ENCODE measurements at places on chromosomes 6 and 20. TPM values are rescaled to one million over a fixed set of nuclear protein-coding genes. Genes with fewer than 3 reads are reported as not detected.

DNA sequence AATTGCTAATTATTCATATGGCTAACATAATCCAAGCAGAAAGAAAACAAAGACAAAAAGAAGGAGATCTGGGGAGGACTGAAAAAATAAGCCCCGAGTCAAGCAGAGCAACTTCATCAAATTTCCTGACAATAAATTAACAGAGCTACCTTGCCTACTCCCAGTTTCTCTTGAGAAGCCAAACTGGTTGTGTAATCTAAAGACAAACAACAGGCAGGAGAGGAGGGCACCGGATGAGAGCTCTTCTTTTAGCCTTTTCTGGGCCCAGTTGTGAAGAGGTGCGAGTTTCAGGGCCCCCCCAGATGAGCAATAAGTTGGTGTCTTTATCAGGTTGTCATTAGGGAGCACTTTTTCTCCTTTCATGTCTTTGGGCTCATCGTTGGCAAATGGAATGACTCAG lies 197.1 kb upstream of the PCSK2 start:
- DNase-seq, result no peak

DNA sequence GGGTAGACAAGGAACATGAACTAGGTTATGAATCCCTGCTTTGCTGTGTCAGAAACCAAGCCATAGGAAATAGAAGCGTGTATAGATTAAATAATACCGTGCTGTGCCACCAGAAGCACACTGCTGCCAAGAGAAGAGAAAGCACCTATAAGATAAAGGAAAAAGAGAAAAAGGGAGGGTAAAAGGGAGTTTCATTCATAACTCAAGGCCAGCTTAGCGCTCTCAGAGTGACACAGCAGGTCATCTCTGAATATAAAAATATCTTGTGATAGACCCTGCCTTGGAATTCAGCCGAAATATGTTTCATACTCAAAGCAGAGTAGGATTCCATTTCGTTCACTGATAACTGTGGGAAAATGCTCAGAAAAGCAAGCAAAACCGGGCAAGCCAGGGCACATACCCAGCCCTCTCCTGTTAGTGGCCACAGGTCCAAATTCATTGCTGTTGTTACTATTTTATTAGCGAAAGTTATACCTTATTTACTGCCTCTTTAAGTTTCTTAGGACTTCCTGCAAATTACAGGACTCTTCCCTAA lies 8.7 kb downstream of the JAG1 start:
- no peak for DNase-seq

GRCh38 chr6:112043032-112044007 lies 10.6 kb upstream of the CCN6 start:
- DNase-seq, result peak; percentile 98

Gene PPIL1
- 5.9 TPM for total RNA-seq

Gene GSTA2
- total RNA-seq, result not detected

Gene CGA
- total RNA-seq, result 1.4 TPM

Gene SRSF12
- total RNA-seq, result 0.49 TPM

Measured in lower leg skin (tissue), 4 donors.